ENCODE measurements at places on chromosomes 1 and 21.
A peak's percentile ranks its signal among the peaks of the same experiment; 100 is the strongest.

GRCh38 chr1:41673806-41674205 is 189.3 kb upstream of the EDN2 start:
- DNase-seq: peak; percentile 38

DNA sequence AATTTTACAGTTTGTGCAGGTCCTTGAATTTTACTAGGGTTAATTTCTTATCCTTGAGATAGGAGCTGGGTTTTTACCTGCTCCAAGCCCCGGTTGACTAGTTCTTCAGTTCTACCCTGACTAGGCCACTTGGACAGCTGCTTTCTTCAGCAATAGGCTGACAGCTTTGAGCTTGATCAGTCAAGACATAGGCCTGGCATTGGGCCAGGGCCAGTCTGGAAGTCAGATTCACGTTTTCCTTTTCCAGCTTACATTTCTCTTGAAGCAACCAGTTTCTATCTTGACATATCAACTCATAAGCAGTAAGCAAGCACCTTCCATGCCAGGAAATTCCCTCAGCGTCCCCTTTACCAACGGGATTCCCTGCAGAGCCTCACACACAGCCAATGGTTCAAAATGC is 63.7 kb upstream of the AJAP1 start:
- DNase-seq: no peak

- peak; percentile 36 for DNase-seq
Measured at GRCh38 chr1:177351361-177352108, 180.8 kb downstream of the BRINP2 start.

DNA sequence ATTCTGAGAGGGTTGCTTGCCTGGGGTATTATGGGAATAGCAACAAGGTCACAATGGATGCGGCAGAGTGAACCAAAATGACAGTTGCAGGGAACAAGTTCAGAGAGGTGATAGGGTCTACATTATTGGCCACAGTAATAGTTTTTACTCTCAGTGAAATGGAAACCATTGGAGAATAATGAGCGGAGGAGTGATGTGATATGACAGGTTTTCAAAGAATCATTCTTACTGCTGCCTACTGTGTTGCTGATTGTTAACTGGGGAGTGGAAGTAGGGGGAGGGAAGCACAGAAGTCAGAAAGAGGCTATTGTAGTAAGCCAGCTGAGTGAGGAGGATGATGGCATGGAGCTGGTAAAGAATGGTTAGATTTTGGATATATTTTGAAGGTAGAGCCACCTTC is 195.2 kb upstream of the HOOK1 start:
- DNase-seq: no peak

GRCh38 chr1:160706526-160707235 is 4.9 kb downstream of the CD48 start:
- DNase-seq: no peak

DNA sequence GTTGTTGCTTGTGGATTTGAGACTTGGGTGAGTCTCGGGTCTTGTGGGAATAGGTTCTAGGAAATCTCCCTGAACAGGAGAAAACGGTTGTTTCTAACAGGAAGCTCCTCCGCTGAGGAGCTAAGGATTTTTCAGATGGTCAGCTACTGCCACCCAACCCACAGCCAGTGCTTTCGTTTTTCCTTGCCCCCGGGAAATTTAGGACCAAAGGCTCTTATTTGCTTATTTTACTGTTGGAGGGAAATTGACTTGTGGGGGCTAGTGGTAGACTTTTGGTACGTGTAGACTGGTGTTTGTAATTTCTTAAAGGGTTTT is 792 bp downstream of the SNX7 start:
- no peak for DNase-seq

DNA sequence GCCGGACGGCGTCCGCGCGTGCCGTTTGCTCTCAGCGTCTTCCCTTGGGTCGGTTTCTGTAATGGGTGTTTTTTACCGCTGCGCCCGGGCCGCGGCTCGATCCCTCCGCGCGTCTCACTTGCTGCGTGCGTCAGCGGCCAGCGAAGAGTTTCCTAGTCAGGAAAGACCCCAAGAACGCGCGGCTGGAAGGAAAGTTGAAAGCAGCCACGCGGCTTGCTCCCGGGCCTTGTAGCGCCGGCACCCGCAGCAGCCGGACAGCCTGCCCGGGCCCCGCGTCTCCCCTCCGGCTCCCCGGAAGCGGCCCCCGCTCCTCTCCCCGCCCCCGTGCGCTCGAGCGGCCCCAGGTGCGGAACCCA is 159.8 kb downstream of the RUNX1 start:
- peak; percentile 83 for DNase-seq

- no peak for DNase-seq
Measured at GRCh38 chr1:74596717-74597116, 76.9 kb downstream of the ERICH3 start.

DNA sequence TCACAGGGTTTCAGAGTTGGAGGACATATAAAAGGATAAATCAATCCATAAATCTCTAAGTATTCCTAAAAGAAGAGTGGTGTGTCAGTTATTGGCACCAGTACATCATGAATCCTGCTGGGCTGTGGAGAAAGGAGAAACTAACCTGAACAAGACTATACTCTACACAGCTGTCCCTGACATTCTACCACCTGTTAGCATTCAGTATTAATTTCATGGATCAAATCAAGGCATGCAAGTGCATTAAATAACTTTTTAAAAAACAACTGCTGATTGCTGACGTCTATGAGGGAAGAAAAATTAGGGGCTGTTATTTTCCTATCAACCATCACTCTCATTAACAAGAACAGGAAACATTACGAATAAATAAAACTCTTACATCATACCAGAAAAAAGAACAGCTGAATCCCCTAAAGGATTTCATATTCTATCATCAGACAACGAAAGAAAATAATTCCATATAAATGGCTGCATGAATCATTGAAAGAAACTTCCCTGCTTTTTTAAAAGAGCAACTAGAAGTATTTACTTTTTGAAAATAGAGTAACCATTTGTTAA is 121.7 kb downstream of the ATF6 start:
- DNase-seq: no peak

DNA sequence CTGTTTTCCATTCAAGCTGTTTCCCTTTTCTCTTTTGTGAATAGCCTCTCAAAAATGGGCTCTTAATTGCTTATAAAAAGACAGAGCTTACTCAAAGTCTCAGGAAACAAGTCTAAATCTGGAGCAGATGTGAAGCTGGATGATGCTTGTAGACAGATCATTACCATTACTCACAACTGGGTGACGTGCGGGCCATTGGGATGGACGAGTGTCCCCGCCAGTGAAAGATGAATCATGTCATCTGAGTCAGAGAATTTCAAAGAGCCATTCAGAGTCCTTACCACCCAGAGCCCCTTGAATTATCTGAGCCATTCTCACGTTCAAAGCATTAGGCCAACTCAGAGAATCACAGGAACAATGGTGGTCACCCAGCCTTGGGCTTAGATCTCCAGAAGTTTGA is 134.6 kb downstream of the HUNK start:
- DNase-seq: no peak

DNA sequence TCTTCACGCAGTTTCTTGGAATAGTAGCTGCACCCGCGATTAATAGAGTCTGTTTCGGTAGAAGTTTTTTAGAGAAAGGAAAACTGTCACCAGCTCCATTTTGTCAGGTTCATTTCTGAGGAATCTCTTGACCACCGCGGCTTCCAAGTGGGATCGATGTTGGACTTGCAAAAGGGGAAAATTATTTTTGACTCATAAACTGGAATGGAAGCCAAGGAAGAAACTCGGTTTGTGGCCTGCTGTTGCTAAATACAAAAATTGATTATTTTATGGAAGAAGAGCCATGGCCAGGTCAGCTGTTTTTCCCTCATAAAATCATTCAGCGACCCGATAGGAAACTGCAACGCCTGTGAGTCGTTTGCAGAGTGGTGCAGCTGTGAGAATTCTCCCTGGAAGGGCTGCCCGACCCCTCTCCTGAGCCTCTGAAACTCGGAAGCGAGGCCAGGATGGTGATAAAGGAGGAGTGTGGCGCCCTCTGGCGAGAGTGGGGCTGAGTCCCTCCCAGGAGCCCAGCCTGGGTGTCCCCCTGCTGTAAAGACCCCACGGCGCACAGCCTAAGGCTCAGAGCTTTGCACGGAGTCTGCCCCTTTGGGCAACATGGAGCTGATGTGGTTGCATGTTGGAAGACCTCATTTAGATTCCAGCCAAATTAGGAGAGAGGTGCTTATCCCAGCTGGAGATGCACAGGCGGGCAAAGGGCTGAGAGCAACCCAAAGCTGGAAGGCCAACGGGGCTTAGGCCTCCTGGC is 83.6 kb upstream of the SLC25A33 start:
- peak; percentile 67 for DNase-seq

- no peak for DNase-seq
Measured at GRCh38 chr1:67761091-67761490, 72.2 kb downstream of the GNG12 start.

- DNase-seq: no peak
Measured at GRCh38 chr1:232951180-232951579, 769 bp downstream of the NTPCR start.

GRCh38 chr1:195637539-195637938 is 970.7 kb downstream of the KCNT2 start:
- no peak for DNase-seq

GRCh38 chr1:25064465-25065240 is 134.6 kb upstream of the RUNX3 start:
- peak; percentile 58 for DNase-seq

DNA sequence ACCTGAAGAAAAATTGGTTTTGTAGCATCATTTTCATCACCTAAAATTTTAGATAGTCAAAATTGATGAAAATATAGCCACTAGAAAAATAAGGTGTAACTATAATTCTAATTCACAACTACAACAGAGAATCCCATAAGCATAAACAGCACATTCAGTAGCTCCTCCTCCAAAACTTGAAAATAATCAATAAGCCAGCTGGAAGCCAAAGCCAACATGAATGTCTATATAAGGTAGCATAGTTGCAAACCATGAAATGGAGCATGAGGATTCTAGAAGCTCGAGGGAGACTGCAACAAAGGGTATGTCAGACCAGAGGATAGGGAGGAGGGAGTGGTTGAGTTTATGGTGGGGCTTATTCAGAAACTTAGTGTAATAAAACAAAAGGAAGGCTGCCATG is 22.4 kb downstream of the ACBD3 start:
- no peak for DNase-seq

DNA sequence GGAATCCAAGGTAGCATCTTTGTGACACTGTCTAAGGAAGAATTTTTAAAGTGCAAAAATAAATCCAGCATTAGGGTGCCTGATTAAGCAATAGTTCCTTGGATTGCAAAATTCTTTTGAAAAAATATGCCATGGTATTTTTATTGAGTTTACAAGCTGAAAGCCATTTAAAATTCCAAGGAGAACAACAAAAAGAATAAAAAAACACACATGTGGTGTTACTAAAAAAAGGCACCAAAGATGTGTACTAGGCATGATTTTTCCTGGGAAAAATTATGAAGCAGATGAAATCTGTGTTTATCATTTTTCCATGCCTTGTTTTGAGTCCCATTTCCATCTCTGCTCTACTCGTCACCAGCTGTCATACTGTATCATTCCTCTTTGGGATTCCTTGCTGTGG is 157.0 kb upstream of the ZNHIT6 start:
- no peak for DNase-seq

DNA sequence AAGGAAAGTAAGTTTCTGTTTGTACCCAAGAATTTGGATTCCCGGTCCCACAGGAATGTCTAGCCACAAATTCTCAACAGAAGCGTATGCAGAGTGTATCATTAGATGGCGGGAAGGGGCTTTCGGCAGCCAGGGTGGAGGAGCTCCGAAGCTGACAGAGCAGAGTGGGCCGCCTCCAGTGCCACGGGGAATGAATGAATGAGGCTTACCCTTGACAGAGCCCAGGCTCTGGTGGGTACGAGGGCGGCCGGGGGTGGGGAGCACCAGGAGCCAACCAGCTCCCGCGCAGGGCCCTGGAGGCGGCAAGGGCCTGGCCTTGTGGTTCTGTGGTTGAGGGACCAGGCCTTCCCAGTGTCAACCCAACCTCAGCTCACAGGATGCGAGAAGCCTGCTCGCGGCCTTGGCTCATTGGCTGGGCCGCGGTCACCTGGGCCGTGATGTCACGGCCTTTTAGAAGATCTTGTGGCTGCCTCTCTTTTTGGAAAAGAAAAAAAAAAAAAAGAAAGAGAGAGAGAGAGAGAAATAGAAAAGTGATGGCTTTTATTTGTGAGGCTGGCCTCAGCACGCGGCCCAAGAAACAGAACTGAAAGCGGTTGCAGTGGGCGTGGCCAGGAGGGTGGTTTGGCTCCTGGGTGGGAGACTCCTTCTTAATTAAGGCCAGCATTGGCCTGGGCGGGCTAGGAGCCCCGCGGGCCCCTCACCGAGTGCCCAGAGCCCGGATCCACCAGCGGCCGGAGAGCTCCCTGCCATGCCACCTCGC is 34.9 kb upstream of the RUNX3 start:
- peak; percentile 72 for DNase-seq

DNA sequence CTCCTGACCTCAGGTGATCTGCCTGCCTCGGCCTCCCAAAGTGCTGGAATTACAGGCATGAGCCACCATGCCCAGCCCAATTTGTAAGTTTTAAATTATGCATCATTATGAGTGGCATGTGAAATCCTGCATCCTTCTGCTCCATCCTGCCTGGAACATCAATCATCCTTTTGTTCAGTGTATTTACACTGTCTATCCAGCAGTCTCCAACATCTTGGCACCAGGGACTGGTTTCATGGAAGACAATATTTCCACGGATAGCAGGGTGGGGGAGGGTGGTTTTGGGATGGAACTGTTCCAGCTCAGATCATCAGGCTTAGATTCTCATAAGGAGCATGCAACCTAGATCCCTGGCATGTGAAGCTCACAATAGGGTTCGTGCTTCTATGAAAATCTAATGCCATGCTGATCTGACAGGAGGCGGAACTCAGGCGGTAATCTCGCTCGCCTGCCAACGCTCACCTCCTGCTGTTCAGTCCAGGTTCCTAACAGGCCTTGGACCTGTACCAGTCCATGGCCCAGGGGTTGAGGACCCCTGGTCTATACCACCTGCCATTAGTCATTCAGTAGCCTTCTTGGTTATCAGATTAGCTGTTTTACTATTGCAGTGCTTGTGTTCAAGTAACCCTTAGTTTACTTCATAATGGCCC is 22.2 kb upstream of the TCEA3 start:
- no peak for DNase-seq

DNA sequence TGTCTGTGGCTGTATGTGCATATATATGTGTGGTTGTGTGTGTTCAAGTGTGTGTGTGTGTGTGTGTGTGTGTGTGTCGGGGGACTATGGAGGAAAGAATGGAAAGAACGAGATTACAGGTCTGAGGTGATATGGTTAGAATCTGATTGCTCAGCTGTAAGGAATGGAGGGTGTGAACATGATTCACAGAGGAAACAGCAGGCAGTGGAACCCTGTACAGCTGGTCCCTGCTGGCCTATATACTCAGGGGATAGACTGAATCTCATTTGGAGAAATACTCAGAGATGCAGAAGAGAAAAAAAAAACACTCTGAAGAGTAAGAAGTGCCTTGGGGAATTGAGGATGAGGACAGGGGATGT is 180.1 kb upstream of the ESRRG start:
- no peak for DNase-seq

GRCh38 chr1:113018911-113019310 is 54.1 kb upstream of the LRIG2 start:
- DNase-seq: no peak

Measured in suppressor macrophage treated with lipopolysaccharide for 1 hour (primary cell).